ENCODE measurements at places on chromosomes 1 and 21. TPM values are rescaled to one million over a fixed set of nuclear protein-coding genes. Genes with fewer than 3 reads are reported as not detected.

DNA sequence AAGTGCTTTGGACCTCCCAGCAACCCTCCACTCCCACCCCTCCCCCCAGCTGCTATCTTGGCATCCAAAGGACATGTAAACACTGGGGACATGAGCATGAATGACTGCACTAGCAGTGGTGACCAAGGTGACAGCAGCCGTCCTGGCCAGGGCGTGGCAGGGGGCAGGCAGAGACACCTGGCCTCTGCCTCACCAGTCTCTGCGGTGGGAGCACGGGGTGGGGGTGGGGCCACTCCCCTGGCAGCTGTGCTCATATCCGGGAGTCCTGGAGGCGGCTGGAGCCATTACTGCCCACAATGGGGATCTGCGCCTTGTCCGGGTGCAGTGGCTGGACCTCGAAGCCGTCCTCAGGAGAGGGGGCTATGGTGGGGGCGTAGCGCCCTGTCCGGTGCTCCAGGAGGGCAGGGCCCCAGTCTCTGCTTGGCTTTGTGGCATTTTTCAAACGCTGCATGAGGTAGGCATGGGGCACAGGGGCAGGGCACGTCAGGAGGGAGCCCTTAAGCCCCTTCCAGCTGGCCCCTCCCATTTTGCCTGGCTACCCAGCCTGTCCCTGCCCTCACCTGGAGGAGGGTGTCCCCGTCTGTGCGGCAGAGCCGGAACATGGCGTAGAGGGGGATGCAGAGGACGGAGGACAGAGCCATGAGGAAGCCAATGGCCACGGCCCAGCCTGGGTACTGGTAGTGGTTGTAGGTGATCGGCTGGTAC lies 6.0 kb downstream of the CCDC24 start:
- no peak for DNase-seq

- DNase-seq: peak; percentile 31
These were observed 210.0 kb upstream of the FOXD3 start for GRCh38 chr1:63112155-63112900.

Gene FCMR
- not detected for total RNA-seq

DNA sequence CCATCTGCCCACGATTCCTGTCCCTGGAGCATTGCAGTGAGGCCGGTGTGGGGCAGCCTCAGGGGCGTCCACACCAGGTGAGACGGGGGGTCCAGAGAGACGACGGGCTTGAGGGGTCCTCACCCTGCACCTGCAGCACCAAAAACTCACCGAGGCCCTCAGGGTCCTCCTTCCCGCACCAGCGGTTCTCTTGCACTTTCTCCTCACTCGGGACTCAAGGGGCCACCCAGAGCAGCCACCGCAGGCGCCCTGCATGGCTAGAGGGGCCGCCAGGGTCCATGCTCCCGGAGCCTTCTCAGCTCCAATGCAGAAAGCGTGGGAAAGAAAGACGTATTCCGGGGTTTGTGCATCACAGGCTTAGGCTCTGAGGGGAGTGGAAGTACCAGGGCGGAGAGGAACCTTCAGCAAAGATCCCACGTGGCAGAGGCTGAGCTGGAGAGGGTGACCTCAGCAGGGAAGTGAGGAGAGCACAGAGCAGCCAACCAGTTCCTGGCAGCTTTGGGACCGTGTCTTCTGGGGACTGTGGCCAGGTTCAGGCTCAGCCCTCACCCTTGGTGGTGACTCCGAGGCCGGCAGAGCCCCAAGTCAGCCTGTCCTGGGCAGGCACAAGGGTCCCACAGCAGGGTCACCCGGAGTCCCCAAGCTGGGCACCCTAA lies 19.5 kb upstream of the COL6A2 start:
- no peak for DNase-seq

Gene NTMT2
- not detected for total RNA-seq

GRCh38 chr1:22817462-22817861 lies 106.8 kb downstream of the EPHB2 start:
- no peak for DNase-seq

GRCh38 chr1:44220755-44221154 lies 7.5 kb downstream of the DMAP1 start:
- DNase-seq: no peak

All from IMR-90 (cell line).